Esophagus squamous epithelium (tissue), 5 donors: ENCODE measurements at places on chromosomes 1 and 21.

DNA sequence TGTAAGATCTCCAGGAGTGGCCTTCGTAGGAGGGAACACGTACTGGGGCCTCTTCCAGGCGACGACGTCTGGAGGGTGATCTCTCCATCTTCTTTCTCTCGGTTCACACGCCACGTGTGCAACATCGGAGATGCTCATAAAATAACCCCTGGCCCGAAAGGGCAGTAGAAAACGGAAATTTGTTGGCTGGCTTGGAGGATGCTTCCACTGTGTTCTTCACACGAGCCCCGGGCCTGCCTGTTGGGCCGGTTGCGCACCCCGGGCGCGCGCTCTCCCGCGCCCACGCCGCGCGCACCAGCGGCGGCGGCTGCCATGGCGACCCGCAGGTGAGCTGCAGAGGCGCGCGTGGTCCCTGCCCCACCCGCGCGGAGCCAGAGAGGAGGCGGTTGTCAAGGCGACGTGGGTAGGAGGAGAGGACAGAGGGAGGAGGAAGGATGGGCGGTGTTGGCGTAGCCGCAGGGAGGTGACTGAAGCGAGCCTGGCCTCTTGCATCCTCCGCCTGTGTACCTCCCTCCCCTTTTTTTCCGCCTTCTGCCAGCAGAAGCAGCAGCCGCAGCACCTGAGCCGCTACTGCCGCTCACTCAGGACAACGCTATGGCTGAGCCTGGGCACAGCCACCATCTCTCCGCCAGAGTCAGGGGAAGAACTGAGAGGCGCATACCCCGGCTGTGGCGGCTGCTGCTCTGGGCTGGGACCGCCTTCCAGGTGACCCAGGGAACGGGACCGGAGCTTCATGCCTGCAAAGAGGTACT is at the start of gene ELAPOR1:
Gene ELAPOR1, plus strand, starts transcription at position 526 of the 752 bp plus-strand sequence. Its CDS starts 69 bp downstream, at position 595.
- DNase-seq, result no peak

GRCh38 chr1:211698161-211699026 is 23.0 kb upstream of the NEK2 start:
- peak; percentile 21 for DNase-seq

DNA sequence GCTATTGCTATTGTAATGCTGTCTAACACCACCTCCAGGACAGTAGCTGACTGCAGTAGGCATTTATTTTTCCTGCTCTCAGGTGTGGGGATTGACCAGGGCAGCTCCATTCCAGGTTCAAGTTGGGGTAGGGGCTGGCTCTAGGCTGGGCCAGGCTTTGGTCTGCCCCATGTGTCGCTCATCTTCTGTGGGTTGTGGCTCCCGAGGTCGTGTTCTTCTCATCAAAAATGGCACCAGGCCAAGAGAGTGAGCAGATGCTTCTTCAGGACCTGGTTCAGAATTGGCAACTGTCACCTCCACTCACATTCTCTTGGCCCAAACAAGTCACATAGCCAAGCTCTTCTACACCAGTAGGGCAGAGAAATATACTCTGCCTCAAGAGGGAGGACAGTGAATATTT is 133.7 kb downstream of the PTPRU start:
- no peak for DNase-seq

DNA sequence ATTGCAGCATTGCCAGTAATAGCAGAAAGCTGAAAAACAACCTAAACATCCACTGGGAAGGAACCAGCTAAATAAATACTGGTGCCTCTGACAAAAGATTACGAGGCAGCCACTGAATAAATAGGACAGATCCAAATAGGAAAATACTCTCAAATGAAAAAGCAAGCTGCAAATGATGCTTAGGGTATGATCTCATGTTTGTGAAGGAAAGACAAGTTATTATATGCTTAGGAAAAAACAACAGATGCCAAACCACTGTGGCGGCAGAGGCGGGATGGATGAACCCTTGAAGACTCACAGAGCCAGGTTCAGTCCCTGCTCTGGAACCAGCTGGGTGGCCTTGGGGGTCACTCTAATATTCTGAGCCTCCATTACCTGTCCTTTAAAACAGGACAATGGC is 41.6 kb downstream of the MATN1 start:
- DNase-seq, result no peak

- no peak for DNase-seq
Measured at GRCh38 chr1:173937062-173937461, 19.9 kb upstream of the SERPINC1 start.
